ENCODE measurements at places on chromosomes 1 and 21.

- DNase-seq: no peak
Observed at GRCh38 chr1:198320759-198321158, 164.0 kb downstream of the NEK7 start.

GRCh38 chr1:6180707-6181311 lies 688 bp upstream of the CHD5 start:
- DNase-seq: no peak

DNA sequence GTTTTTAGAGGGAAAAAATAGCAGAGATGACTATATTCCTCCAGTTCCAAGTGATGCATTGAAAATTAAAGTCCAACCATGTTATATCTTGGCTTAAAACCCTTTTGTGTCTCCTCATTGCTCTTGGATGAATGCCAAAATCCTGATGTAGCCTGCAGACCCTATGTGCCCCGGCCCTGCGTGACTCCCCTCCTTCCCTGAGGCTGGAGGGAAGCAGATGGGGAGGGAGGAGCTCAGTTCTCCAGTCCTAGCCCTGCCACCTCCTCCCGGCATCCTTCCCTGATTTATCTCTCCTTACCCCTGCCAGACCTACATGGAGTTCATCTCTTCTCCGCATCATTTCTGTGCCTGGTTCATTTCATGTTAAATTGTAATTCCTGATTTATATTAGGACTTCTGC lies 397.4 kb downstream of the PTPRU start:
- no peak for DNase-seq

DNA sequence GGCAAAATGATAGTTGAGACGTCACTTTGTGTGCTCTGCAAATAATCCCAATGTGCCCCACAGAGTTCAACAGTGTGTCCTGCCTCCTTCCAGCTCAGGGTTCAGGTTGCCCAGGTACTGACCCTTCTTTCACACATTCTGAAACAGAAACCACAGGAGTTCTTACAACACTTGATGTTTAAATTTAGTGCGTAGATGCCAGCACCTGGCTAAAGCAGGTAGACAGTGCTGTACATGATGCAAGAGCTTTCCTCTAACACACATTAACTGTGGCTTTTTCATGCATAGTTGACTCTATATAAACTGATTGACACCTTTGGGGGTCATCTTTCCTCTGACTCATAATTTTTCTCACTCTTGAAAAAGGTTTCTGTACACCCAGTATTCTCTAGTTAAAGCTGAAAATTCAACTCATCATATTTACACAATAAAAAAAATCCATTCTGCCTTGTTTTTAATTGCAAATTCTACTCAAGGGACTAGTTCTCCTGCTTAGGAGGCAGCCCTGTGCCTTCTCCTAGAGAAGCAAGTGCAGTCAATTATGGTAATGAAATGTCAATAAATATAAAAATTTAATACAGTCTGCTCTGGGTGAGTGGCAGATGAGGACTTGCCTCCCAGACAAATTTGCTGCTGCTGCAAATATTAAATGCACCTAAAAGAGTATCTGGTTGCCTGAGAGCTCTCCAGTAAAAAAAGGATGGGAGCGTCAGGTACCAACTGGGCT lies 91.4 kb downstream of the NR5A2 start:
- DNase-seq: no peak

- no peak for DNase-seq
Observed at GRCh38 chr1:40757084-40757483, 26.5 kb upstream of the KCNQ4 start.

- no peak for DNase-seq
Observed at GRCh38 chr21:15408089-15408488, 321.7 kb upstream of the USP25 start.

GRCh38 chr1:214840356-214840755 lies 237.4 kb downstream of the CENPF start:
- DNase-seq: no peak

GRCh38 chr21:31198575-31198974 lies 145.5 kb downstream of the TIAM1 start:
- no peak for DNase-seq

DNA sequence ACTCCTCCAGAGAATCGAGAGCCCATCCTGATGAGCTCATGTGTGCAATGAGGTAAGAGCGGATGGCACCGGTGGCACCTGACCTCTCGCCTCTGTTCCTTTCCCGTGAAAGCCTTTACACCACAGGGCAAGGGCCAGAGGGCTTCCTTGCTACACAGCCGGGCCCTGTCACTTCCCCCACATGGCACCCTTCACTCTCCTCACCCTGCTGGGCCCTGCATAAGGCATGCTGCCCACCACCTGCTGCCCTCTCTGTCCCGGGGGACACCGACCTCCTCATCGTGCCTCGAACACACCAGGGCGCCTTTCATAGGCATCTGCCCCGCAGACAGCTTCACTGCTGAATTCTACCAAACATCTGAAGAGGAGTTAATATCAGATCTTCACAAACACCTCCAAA lies 45.1 kb upstream of the C1orf174 start:
- no peak for DNase-seq

- DNase-seq: no peak
Observed at GRCh38 chr1:211705467-211706091, 30.2 kb upstream of the NEK2 start.

- no peak for DNase-seq
Observed at GRCh38 chr1:33608825-33609400, 136.5 kb downstream of the ZSCAN20 start.

DNA sequence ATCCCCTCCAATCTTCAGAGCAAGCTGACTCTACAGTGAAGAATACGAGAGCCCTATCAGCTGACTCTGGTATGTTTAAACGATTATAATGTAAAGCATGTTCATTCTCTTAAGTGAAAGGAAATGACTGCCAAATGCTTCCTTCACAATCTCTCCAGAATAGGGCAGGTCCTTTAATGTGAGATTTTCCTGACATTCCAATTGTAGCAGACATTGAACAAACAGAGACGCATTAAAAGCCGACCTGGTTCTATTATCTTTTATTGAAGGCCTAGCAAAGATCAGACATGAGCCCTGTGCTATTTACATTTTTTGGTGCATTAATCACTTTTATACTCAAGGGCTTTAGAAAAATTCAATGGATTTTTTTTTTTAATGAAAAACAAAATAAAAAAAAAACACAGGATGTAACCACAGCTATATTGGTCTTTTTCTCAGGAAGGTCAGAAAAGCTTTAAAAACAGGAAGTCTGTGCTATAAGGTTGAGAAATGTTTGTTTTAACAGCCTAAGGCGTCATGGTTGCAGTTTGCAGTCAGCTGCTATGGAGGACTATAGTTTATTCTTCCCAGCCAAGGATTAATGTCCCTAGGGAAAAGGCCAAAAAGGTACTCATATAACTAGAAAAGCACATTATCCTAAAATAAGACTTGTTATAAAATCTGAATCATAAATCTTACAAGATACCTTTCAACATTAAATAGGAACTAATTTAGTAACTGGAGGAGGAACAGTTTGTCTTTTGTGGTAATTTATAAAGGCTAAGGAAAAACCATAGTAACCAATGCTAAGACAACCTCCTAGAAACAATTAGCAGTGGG lies 104.8 kb downstream of the RERE start:
- DNase-seq: no peak

DNA sequence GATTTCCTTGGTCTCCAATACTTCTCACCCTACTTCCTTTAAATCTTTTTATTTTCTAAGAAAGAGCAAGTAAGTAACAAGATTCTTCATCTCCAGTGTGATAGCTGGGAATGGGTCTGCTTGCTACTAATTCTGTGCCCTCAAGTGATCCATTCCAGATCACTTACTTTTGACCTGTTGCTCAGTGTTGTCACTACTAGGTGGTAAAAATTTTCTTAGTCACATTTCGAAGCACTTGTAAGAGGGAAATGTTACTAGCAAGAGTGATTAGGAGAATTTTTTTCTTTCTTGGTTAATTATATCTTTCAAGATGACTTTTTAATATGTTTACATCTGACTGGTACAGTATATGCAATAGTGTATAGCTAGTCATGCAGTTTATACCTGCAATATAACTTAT lies 2.2 kb downstream of the UBAP2L start:
- no peak for DNase-seq

- DNase-seq: no peak
Observed at GRCh38 chr1:70438529-70438928, 27.5 kb downstream of the CTH start.
